ENCODE measurements at places on chromosomes 12 and 14.

DNA sequence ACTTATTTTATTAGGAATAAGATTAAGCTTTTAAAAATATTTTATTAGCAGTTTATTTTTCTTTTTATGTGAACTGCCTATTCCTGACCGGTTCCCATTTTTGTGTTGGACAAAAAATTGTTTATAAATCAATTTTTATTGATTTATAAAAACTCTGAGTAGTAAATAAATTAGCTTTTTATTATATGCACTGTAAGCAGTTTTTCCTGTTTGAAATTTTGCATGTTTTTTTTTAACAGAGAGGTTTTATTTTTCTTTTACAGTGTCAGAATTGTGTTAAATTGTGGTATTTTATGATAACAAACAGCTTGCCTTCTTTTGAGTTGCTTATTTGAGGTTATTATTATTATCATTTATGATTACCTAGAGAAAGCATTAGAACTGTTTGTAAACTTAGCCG lies 68.1 kb downstream of the FOXA1 start:
- no peak for DNase-seq

DNA sequence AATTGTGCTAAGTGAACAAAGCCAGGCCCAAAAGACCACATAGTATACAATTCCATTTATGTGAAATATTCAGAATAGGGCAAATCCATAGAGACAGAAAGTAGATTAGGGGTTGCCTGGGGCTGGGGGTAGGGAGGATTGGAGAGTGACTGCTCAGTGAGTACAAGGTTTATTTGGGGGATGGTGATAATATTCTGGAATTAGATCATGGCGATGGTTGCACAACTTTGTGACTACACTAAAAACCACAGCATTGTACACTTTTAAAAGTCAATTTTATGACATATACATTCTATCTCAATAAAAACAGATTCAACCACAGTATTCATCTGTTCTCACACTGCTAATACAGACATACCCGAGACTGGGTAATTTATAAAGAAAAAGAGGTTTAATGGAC lies 68.7 kb upstream of the MAP1LC3B2 start:
- no peak for DNase-seq

DNA sequence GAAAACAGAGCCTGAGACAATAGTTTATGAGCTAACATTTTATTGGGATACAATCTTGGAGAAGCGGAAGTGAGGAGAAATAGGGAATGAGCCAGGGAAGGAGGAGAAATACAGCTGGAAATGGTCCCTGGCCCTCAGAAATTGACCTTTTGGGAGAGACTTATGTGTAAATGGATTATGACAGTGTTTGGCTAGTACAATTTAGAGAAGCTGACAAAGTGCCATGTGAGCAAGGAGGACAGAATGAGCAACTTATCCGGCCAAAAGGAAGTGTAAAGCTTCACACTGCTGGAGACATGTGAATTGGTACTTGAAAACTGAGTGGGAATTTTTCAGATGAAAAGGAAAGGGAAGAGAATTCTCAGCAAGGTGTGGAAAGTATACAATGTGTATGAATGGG lies 2.9 kb downstream of the GLIPR1 start:
- DNase-seq, result no peak

DNA sequence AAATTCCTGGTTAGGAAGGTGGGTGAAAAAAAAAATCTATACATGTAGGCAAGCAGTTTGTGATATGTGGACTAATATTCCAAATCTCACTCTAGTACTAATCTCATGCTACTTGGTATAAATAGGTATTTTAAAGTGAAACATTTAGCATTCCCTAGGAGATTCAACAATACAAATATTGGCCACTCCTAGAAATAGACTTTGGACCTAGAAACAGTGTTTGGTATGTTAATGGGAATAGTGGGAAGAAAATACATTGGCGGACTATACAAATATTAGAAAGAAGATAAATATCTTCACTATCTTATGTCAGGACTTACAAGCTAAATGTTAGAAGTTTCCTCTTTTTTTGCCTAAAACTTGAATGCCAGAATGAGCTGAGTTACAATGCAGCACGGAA lies 28.2 kb downstream of the HIGD1C start:
- no peak for DNase-seq

DNA sequence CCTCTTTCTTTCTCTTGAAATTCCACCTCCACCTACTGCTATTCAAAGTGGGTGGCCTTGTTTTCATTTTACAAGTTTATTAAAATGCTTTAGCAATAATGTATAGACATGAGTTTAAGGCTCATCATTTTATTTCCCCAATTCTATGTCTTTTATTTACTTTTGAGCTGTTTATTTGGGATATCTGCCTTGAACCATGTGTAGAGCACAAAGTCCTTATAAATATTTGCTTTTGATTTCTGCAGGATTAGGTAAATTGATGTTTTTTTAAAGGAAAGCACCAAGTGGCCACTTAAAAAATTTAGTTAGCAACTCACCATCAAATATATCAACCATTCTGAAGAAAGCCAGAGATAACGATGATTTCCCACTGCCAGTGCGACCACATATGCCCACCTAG lies 39.8 kb upstream of the KCNJ8 start:
- DNase-seq, result no peak

- DNase-seq, result peak; percentile 76
These were observed 178.5 kb upstream of the OR4E1 start for GRCh38 chr14:21852061-21852664.

- no peak for DNase-seq
These were observed 36.7 kb downstream of the SPTLC2 start for GRCh38 chr14:77579780-77580179.

GRCh38 chr12:11785712-11786111 lies 136.2 kb downstream of the ETV6 start:
- no peak for DNase-seq

DNA sequence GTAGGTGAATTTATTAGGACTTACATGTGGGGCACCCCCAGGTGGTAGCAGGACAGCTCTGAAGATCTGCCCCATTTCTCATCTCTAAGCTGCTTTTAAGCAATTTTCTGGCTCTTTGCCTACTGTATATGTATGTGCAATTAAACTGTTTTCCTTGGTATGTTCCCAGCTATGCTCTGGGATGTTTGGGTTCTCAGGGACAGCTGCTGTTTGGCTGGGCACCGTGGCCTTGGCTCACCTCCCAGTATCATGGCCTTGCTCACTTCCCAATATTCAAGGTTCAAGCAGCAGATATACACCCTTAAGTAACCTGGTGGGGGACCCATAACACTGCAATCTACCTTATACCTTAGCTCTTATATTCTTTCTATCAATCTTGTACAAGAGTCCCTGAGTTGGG lies 53.7 kb upstream of the KITLG start:
- DNase-seq, result no peak

DNA sequence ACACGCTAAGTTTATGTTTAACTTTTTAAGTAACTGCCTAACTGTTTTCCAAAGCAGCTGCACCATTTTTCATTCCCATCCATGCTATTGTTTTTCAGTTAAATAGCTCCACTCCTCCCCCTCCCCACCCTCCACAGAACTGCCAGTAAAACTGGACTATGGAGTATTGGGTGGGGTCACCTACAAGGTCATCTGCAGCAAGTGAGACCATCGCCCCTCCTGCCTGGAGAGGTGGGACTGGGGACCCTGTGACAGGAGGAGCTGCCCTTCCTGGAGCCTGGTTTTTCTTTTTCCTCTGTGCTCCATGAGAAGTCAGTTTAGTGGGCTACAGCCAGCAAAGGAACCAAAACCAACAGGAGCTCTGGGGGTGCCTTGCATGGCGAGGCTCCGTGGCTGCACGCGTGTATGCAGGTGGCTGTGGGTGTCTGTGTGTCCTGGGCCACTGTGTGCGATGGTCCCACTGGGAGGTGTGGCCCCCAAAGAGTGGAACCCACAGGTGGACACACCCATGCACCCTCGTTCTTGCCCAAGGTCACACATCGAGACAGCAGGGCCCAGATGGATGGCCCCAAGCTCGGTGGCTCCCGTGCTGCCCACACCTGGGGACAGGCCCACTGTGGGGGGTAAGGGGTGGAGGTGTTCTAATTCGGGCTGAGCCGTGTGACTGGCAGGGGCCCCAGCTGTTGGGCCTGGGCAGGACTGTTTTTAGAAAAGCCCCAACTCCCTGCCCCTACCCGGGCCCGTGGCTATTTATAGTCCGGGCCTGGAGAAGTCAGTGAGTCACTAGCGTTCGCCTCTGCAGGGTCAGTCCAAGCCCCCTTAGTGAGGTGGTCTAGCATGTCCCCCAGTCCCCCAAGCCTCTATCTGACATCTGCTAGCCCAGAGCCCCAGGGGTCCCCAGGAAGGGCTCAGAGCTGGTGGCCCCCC lies 2.3 kb upstream of the ADSS1 start:
- DNase-seq, result no peak

DNA sequence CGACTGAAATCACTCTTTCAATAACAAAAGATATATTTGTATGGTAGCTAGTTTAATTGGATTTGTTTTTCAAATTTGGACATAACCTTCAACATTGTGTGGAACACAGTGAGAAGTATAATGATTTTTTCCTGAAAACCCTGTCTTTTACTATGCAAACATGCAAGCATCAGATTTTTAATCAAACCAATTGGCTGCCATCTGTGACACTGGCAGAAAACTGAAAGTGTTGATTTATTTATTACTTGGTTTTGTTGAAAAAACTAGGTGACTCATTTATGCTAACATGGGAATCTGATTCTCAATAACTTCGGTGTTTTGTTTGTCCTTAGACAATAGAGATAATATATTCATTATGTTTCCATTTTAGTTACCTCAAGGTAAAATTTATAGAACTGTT lies 82.0 kb downstream of the NTS start:
- DNase-seq, result no peak

- no peak for DNase-seq
These were observed 6.3 kb downstream of the GPHN start for GRCh38 chr14:66514213-66514612.

GRCh38 chr14:89626233-89626806 lies 209.3 kb upstream of the FOXN3 start:
- DNase-seq, result peak; percentile 70

DNA sequence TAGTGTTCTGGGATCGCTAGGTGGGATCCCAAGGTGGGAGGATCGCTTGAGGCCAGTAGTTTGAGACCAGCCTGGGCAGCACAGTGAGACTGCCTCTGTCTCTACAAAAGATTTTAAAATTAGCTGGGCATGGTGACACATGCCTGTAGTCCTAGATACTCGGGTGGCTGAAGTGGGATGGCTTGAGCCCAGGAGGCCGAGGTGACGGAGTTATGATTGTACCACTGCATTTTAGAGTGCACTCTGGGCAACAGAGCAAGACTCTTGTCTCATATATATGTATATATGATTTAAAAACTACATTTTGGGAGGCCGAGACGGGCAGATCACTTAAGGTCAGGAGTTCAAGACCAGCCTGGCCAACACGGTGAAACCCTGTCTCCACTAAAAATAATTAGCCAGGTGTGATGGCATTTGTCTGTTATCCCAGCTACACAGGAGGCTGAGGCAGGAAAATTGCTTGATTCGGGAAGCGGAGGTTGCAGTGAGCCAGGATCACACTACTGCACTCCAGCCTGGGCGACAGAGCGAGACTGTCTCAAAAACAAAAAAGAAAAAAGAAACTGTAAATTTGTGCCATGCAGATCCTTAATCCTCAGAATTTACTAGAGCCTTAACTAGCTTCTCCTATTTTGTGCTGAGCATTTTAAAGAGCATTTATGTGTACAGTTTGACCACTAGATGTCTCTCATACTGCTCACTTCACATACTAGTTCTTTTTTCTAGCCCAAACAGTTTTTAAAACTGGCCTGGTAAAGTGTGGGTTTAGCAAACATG lies 114.8 kb downstream of the MON2 start:
- DNase-seq, result no peak

DNA sequence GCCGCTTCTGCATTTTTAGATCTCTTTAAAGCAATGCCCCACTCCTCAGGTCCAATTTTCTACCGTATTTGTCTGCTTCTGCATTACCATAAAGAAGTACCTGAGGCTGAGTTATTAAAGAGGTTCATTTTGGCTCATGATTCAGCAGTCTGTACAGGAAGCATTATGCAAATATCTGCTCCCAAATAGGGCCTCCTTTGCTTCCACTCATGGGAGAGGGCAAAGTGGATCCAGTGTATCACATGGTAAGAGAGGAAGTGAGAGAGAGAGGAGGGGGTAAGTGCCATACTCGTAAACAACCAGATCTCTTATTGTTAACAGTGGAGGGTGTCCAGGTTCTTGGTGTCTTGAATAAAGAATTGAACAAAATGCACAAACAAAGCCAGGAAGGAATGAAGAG lies 316.1 kb upstream of the SEL1L start:
- no peak for DNase-seq

- DNase-seq, result no peak
These were observed 133.0 kb downstream of the SOX5 start for GRCh38 chr12:23816394-23816851.

GRCh38 chr12:122886851-122887818 lies 8.8 kb downstream of the VPS37B start:
- DNase-seq, result peak; percentile 51

- no peak for DNase-seq
These were observed 328.7 kb downstream of the FLRT2 start for GRCh38 chr14:85858634-85859033.

- DNase-seq, result no peak
These were observed 2.4 kb upstream of the GALNT8 start for GRCh38 chr12:4717806-4718205.

DNA sequence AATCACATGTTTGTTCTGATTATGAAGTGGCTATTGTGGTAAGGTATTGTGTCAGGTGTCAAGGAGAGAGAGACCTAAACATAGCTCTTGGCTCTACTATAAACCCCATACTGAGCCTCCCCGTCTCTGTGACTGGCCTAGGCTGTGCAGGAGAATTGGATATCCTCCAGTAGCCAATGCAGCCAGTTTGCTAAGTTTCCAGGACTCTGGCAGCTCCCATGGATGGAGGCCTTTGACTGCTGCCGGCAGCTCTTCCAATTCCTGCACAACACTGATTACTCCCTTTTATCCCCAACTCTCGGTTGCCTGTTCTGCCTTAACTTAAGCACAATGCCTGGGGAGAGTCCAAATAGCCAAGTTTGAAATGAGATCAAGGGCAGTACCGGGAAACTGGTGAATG lies 59.3 kb downstream of the ABCC9 start:
- no peak for DNase-seq

DNA sequence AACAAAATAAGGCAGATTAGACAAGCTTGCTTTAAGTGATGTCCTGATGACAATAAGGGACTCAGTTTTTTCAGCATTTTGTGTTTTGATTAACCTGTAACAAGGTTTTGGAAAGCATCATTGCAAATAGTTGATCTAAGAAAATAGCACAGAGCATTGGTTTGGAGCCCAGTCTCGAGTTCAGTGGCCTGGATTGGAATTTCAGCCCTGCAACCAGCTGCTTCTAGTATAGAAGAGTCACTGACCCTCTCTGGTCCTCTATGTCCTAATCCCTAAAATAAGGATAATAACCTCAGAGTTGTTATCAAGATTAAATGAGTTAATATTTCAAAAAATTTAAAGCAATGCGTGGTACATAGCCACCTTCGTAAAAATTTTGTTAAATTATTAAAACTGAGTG lies 25.5 kb downstream of the PDZRN4 start:
- no peak for DNase-seq

DNA sequence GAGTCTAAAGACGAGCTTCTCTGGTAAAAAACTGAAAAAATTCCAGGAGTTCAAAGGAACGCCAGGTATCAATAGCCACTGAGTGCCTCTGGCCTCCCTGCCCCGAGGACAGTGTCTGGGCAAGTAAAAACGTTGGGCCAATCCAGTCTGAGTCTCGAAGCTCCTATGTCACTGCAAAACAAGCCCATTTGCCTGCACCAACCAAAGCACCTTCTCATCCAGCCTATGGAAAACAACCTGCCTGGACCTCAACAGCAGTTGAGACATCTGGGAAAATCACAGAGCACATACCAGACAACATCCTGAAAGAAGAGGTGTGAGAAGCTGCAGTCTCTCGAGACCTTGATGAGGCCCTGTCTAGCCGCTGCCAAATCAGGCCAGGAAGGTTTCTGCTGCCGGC lies 56.6 kb downstream of the RNF34 start:
- DNase-seq, result no peak

Data from CD4-positive, alpha-beta T cell treated with Interleukin-4 for 1 hour (primary cell).